Right lung (tissue), 10 donors: ENCODE measurements at places on chromosomes 3 and 15. TPM values are rescaled to one million over a fixed set of nuclear protein-coding genes. Genes with fewer than 3 reads are reported as not detected.

- no peak for DNase-seq
Observed at GRCh38 chr3:82001276-82001923, 240.0 kb upstream of the GBE1 start.

GRCh38 chr3:154690413-154690812 is 260.4 kb upstream of the GPR149 start:
- DNase-seq = no peak

DNA sequence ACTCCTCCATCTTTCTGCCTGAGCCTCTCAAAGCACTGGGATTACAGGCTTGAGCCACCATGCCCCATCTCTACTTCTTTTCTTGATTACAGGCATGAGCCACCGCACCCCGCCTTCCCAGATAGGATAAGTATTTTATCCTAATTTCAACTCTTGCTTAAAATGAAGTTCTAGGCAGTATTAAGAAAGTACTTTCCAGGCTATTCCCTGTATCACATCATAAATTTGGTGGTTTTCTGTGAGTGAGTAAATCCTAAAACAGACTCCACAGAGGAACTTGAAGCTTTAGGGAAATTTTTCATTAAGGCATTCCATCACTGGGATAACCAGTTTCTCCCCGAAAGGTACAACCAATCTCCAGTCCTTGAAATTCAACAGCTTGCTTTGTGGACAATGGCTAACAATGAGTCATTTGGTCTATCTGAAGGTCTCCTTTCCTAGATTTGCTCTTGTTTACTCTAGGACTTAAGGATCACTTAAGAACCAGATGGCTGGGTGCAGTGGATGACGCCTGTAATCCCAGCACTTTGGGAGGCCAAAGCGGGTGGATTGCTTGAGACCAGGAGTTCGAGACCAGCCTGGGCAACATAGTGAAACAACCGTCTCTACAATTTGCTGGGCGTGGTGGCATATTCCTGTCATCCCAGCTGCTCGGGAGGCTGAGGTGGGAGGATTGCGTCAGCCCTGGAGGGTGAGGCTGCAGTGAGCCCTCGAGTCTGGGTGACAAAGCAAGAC is 49.7 kb upstream of the SKIL start:
- peak; percentile 27 for DNase-seq

GRCh38 chr3:77342688-77343087 is 302.8 kb downstream of the ROBO2 start:
- DNase-seq = no peak

DNA sequence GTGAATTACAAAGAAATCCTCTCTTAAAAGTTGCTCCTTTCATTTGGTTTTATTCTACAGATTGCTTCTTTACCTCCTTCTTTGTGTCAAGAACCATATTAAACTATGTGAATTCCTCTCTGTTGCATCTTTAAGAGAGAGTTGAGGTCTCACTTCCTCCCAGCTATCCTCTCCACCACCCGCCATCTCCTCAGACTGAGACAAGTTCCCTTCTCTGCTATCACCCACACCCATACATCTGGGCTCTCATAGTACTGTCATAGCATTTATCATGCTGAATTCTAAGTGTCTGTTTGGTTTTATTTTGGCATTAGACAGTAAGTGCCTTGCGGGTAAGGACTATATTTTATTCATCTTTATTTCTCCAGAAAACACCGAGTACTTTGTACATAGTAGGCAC is 54.2 kb downstream of the B3GALNT1 start:
- DNase-seq = no peak

DNA sequence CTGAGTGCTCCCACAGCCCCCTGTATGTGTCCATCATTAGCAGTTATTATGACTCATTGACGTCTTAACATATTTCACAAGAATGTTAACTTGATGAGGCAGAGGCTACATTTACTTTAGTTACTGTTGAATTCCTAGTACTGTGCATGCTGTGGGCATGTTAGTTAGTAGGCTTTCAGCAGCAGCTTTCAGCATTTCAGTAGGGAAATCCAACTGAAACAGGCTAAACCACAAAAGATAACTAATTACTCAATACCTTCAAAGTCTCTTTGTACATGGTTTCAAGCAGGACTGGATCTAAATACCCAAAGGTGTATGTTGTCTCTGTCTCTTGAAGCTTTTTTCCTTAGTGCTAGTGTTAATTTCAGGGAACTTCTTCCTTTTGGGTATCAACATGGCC is 229.9 kb upstream of the SUCLG2 start:
- DNase-seq = no peak

SKOR1 gene
- polyA plus RNA-seq = 0.28 TPM

FAM227B gene
- 14.5 TPM for polyA plus RNA-seq

MBD4 gene
- polyA plus RNA-seq = 58.6 TPM

ZNF860 gene
- polyA plus RNA-seq = 15.5 TPM

ST8SIA2 gene
- 4.2 TPM for polyA plus RNA-seq

PLSCR5 gene
- 0.17 TPM for polyA plus RNA-seq

SLC2A2 gene
- not detected for polyA plus RNA-seq

SELENOK gene
- polyA plus RNA-seq = 67.0 TPM

FRMD5 gene
- polyA plus RNA-seq = 1.7 TPM

RPP25 gene
- polyA plus RNA-seq = 10.4 TPM

POTEB2 gene
- not detected for polyA plus RNA-seq

LMLN gene
- 12.6 TPM for polyA plus RNA-seq

NLGN1 gene
- 6.7 TPM for polyA plus RNA-seq
